ENCODE measurements at places on chromosomes 13 and 19.

DNA sequence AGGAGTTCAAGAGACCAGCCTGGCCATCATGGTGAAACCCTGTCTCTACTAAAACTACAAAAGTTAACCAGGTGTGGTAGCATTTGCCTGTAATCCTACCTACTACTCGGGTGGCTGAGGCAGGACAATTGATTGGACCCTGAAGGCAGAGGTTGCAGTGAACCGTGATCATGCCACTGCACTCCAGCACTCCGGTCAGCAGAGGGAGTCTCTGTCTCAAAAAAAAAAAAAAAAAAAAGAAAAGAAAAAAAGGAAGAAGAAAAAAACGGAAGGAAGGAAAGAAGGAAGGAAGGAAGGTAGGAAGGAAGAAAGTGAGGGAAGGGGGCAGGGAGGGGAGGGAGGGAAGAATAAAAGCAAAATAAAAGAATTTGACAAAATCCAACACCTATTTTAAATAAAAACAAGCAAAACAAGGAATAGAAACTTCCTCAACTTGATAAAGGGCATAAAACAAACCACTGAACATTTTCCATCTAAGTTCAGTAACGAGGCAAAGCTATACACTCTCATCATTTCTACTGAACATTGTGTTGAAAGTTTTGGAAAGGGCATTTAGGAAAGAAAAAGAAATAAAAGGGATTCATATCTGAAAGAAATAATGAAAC is 411.6 kb upstream of the SLITRK5 start:
- peak; percentile 15 for DNase-seq

- no peak for DNase-seq
Observed at GRCh38 chr19:4748589-4748988, 24.9 kb upstream of the DPP9 start.

GRCh38 chr13:94988654-94989053 is 276.3 kb upstream of the SOX21 start:
- no peak for DNase-seq

DNA sequence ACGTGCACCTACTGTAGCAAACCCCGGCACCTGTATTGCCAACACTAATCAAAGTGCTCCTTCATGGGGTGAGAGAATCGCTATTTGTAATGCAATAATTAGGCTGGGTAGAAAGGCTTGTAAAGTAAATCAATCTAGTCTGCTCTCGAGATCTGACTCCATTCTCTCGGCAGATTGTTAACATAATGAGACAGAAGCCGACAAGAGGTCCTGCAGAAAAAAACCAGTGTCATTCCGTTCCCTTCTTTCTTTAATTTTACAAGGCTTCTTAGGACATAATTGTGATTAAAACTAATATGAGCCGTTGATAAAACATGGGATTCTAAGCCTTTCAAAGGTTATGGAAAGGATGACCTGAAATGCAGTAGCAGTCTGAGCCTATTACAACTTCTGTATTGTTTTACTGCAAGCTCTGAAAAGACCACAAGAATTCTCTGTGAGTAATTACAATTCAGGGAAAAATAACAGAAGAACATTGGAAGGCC is 530.0 kb downstream of the PCDH9 start:
- no peak for DNase-seq

GRCh38 chr13:97308735-97309429 is 86.7 kb downstream of the MBNL2 start:
- DNase-seq, result peak; percentile 4

DNA sequence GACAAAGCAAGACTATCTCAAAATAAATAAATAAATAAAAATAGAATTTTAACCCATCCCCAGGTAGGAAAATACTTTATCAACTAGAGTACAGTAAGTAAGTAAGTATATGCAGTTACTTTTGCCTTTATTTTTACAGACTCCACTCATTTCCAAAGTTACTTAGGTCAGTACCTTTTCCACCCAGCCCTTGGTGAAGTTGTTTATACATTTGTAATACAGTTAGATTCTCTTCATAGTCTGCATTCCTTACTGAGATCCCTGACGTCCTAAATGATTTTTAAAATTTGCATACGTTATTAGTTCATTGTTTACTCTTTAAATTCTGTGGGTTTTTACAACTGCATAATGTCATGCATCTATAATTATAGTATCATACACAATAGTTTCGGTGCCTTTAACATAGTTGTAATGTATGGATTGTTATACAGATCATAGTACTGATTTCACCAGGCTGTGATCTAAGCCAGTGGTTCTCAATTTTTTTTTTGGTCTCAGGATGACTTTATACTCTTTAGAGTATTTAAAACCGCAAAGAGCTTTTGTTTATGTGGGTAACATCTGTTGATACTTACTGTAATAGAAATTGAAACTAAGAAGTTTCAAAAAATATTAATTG is 10.4 kb downstream of the SETDB2 start:
- DNase-seq, result no peak

Measured in urothelium cell line (cell line).